Umbilical cord (tissue), 2 donors: ENCODE measurements at places on chromosomes 12 and 14.

- no peak for DNase-seq
Measured at GRCh38 chr12:3371018-3371417, 120.0 kb upstream of the PRMT8 start.

DNA sequence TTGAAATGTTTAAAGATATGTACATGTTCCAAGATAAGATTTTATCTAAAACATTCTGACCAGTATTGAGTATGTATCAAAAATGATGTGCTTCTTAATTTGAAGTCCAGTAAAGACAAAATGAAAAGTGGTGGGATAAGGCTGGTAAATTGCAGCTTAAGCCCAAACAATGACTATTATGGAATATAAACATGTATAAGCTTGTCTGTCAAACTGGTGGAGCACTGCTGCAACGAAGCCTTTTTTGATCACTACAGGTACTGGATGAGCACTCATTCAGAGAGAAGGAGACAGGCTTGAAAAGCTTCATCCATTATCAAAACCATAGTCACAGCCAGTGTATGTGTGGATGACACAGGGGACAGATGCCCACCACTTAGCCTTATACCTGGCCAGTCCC lies 138.4 kb downstream of the ATP23 start:
- DNase-seq: no peak

- no peak for DNase-seq
Measured at GRCh38 chr12:45670346-45671065, 59.0 kb upstream of the ARID2 start.

DNA sequence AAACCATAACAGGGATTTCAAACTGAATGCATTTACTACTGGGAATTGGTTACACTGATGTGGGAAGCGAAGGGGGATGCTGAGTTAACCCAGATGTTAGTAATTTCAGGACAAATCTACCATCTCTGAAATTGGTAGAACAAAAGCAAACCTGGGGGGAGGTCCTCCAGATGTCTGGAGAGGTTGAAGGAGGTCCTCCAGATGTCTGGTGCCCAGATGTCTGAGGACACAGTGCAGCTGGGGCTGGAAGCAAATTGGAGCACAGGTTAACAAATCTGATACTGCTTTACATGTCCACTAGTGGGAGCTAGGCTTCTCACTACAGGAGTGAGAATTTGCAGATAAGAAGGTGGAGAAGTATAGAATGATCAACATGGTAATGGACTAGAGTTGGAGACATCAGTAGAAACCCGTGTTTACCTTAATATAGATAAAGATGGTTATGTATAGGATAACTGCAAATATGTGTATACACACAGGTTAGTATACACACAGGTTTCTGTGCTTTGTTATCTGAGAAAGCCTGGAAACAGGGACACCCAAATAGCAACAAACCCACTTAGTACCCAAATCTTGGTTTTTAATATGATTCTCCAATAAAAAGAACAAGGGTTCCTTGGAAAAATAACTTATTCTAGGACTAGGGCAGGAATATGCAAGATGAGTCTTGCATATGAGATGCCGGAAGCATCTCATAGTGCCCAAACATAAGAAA lies 162.5 kb downstream of the C12orf50 start:
- no peak for DNase-seq

DNA sequence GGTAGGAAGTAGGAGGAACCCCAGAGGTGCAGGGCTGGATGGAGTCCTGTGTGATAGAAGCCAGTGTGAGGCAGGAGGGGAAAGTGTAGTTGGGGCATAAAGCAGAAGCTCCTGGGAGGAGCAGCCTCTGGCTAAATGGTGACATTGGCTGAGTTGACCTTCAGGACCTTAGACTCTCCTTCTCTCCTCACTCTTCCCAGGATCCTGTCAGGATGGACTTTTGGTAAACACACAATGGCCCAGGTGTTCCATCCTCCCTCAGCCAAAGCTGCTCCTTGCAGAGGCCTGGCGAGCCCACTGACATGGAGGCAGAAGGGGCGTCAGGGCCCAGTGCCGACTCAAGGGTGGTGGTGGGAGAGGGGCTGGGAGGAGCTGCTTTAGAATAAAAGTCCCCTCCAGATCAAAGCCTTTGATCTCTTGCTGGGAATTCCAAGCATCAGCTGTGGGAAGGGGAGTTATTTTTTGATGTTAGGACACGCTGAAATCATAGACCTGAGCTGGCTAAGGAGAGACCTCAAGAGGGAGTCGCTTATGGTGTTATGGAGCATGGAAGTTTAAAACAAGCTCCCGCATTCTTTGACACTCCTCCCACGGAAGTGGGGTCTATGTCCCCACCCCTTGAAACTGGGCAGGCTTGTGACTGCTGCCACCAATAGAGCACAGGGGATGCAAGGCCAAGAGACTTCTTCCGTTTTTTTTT lies 44.1 kb downstream of the SMIM41 start:
- DNase-seq: no peak

- DNase-seq: no peak
Measured at GRCh38 chr12:116136340-116136739, 141.2 kb downstream of the MED13L start.

DNA sequence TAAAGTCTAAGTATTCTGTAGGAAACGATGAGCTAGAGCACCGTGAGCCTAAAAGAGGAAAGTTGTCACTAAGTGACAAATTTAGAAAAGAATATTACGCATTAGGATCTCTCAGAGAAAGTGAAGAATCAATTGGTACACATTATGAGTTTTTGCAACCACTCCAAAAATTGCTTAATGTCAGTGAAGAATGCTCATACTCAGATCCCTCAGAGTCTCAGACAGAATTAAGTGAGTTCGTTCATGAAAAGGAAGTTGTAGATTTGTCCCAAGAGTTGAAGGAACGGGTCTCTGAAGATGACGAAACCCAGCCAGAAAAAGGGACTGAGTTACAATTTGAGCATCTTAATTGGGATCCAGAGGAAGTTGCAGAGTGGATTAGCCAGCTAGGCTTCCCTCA lies 1.5 kb downstream of the SAMD15 start:
- DNase-seq: no peak

- peak; percentile 88 for DNase-seq
Measured at GRCh38 chr14:69460093-69460701, 24.3 kb upstream of the PLEKHD1 start.

DNA sequence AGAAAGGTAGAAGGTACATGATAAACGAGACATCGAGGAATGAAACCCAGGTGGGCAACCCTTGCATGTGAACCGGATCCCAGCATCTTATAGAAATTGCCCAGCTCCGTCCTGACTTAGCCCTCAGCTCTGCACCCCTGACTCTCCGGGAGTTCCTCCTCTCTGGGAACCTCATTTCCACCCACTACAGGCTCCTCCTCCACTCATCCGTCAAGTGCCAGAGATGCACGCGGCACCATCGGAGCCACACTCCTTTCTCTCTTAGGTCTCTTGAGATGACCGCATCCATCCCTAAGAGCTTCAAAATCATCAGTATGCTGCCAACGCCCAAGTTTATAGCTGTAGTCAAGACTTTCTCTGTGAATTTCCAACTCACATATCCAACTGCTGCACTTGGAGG lies 84.7 kb downstream of the TTC7B start:
- no peak for DNase-seq
